ENCODE measurements at places on chromosomes 2 and 18.

DNA sequence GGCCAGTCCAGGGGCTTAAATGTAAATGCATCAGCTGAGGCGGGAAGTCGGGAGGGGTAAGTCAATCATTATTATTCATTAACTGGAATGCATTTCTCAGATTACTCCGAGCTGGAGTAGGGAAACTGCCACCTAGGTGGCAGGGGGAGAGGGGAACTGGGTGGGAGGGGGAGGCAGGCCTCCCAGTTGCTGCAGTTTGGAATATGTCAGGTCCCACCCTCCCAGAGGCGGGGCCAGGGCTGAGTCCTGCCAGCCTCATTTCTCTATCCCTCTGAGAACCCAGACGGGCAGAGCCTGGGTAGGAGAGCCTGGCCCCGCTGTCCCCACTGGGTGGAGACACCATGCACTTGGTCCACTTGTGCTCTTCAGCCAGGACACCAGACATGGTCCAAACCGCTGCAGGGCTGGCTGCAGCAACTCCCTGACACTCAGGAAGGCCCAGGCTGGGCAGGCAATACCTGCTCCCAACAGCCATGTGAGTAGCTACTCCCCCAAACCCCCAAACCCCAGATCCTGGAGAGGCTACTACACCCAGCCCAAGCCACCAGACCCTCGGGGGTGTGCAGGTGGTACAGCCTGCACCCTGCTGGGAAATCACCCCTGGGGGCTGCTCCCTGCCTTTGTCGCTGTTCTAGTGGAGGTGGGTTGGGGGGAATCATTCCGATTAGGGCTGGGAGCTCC is at the start of gene GPBAR1:
TSS of gene GPBAR1 (plus strand) at position 274 of the 681 bp plus-strand sequence. CDS start 1,710 bp downstream, outside the sequence.
- DNase-seq = peak; percentile 43

DNA sequence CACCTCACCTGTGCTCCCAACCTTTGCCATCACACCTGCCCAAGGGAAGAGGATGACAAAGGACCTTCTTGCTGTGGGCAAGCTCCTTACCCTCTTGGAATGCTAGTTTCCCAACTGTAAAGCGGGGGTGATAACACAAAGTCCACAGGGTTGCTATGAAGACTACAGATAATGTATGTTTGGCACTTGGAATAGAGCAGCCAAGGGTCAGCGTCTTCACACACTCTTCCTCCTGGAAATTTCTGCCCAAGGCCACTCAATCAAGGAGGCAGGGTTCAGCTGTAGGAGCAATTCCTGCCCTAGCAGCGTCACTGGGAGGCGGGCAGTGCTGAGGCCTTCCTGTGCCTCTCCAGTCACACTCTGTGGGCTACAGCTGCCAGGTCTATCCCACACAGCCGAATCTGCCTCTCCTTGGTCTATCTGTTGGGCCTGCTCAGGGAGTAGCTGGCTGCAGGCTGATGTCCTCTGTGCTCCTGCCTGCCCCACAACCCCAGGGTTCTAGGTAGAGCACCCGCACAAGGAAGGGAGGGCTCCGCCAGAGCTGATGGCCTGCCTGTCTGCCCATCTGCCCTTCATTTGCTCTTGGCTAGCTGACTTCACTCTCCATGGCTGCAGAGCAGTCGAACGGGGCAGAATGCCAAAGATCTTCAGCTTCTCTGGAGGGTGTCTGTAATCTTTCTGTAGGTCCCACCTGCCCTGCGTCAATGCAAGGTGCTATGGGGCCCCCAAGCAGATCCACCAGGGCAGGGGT is 91.9 kb downstream of the MRO start:
- no peak for DNase-seq

DNA sequence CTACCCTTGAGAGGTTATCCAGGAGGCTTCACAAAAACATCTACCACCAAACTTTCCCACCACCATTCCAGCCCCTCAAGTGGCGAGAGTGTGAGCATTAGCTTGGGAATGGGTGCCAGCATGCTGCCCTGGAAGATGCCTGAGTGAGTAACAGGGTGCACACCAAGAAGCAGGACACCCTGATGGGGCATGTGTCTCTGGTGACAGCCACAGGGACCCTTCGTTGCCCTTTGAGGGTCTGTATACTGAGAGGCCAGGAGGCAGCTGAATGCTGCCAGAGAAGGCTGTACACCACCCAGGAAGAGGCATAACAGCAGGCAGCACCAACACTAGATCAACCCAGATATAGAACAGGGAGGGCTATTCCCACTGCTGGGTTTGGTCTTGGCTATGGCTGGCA is 233.6 kb upstream of the THSD7B start:
- DNase-seq = no peak

GRCh38 chr2:54591551-54591950 is 131.9 kb upstream of the EML6 start:
- DNase-seq = no peak

DNA sequence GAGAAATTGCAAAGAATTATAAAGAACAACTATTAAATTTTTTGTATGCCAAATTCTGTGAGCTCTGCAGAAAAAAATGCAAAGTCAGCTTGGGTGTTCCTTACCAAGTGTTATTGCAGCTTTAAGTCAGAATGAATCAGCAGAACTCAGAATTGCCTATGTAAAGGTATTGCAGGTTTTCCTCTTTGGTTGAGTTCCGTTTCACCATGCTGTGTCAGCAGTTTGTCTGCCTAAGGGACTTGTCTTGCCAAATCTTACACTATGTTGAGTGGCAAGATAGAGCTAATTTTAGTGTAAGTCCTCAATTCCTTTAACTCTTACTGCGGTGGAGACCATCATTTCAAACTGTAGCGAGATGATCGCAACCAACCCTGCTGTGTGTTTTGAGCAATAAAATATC is 38.8 kb downstream of the ADAM23 start:
- no peak for DNase-seq

GRCh38 chr2:79994161-79994560 is 310.4 kb downstream of the LRRTM1 start:
- no peak for DNase-seq

- no peak for DNase-seq
Observed at GRCh38 chr2:86396291-86396785, 44.8 kb upstream of the KDM3A start.

DNA sequence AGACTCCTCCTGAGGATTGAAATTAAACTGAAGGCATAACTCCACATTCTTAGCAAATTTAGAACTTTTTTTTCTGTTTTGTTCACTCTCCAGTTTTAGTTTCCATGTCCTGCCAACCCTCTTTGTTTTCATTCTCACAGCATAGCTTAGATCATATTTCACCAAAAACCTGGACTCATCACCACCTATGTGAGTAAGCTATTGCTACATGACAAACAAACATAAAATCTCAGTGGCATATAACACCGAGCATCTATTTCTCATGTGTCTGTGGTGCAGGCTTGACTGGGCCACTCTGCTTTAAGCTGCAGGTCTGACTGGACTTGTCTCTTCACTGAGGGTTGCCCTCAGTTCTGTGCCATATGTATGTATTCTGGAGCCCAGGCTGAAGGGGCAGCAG is 385.2 kb downstream of the ARHGAP15 start:
- no peak for DNase-seq

DNA sequence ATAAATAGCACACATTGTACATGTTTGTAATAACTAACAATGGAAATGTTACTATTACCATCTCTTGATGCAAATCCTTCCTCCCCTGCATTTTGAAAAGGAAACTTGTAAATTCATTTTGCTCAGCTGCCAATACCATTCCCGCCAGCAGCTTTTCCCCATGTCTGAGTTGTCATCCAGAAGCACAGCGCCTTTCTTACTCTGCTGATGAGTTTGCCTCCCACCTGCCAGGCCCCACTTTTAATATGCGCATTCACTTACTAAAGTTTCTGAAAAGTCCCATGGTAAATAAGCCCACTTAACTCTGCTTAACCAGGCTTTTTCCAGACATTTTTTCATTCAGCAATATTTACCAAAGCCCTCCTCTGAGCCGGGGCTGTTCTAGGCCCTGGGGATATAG is 3.9 kb downstream of the CHST10 start:
- no peak for DNase-seq

DNA sequence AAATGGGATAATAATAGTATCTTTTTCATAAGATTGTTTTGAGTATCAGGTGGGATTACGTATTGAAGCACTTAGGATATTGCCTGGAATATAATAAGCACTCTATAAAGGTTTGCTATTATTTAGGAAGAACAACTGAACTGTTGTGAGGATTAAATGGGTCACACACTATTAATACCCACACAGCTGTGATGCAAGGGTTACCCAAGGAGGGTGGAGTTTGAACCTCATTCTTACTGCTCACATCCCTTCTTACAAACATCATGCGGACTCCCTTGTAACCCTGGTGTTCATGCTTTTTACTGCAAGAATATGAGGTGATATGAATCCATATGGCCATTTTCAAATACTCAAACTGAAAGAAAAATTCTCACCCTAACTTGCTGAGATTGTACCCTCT is 113.5 kb downstream of the KCTD1 start:
- no peak for DNase-seq

GRCh38 chr2:60706021-60706420 is 50.0 kb upstream of the PAPOLG start:
- DNase-seq = no peak

DNA sequence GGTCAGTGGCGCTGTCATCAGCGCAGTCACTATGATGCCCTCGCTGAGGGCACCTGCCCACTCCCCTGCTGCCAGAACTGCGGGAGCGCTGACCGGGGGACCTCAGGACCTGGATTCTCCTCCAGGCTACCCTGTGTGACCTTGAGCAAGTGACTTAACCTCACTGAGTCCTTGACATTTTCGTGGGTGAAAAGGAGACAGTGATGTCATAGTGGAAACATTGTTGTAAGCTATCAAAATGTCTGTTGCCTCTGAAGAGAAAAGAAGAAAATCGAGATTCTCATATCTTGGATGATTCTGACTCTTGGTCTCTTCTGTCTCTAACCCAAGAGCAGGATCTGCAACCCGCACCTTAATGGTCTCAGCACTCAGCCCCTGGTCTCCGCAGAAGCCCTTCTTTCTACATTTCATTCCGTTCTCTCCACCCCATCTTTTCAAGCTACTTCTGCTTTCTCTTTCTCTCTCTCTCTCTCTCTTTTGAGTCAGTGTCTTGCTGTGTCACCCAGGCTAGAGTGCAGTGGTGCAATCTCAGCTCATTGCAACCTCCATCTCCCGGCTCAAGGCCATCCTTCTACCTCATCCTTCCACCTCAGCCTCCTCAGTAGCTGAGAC is 978 bp upstream of the TUBA4A start:
- no peak for DNase-seq

DNA sequence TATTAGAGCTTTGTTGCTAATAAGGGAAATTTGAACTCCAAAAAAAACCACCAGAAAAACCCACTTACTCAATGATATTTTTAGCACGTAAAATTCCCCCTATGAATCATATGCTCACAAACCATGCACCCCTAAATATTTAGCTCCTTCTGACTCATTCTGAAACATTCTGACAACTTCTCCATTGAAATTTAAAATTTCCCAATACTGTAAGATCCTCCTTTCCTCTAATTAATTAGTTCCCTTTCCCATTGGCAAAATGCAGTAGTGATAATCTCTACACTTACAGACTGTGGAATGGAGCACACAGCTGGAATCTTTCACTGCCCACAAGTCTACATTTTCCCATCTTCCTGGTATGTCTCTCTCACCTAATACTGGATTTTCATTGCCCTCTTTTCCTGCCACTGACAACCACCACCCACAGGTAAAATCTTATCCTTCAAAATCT is 215.8 kb upstream of the ACVR2A start:
- no peak for DNase-seq

DNA sequence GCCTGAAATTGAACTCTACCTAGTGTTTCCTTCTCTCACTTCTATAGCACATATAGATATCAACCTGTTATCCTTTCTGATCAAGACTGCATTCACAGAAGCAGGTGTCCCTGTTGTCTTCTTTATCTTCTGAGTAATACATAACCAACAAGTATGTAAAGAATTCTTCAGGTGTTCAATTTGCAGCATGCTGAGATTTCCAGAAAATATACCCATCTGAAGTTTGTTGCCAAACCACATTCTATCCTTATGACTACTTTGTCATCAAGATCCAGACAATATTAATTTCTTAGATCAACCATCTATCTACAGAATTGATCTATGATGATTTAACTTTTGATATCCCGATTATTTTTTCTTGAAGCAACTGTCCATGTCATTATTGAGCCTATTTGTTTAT is 69.5 kb downstream of the TGFA start:
- DNase-seq = no peak

DNA sequence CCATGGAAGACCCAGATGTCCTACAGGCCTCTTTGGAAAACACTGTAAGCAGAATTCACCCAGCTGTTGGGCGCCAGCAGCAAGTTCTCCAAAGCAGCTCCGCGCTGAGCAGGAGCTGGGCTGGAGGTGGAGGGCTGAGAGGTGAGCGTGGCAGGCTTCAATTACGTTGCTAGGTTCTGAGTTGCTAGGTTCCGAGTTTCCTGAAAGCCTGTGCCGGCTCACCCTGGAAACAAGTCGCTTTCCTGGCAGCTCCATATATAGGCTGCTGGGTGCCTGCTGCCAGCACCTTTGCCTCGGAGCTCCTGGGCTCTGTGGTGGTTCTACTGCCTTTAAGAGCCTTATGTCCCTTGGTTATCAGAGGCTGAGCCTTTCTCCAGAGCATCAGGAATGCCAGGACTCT is 14.4 kb upstream of the EGR4 start:
- no peak for DNase-seq

DNA sequence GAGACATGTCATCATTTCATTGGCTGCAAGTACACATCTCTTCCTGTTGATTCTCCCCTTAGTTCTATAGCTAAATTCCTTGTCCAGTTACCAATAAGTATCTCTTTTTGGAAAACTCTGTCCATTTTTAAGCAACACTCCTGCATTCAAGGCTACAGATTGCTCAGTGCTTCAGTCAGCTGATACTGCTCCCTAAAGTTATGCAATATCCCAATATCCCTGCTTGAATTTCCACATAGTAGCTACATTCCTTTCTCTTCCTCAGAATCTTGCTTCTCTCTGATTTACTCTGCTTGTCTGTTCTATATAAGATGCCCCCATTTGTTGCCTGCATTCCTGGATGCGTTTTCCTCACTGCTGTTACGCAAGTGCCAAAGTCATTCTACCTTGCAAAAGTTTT is 109.8 kb downstream of the PARD3B start:
- DNase-seq = no peak

DNA sequence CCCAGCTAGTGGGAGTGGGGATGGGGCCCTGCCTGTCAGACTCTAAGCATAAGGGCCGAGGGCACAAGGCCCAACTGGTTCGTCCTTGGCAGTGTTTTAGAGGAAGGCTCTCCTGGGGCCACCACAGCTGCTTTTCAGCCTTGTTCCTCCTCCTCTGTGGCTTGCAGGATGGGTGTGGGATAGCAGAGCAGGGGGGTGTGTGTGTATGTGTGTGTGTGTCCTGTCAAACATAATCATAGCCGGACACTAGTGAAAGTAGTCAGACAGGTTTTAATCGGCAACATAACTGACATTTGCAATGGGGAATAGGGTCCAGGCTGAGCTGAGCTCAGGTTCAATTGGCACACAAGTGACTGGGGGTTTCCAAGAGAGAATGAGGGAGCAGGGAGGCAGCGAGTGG is 114.2 kb downstream of the SEPTIN10 start:
- DNase-seq = no peak

- no peak for DNase-seq
Observed at GRCh38 chr2:159650574-159650973, 34.2 kb upstream of the BAZ2B start.

DNA sequence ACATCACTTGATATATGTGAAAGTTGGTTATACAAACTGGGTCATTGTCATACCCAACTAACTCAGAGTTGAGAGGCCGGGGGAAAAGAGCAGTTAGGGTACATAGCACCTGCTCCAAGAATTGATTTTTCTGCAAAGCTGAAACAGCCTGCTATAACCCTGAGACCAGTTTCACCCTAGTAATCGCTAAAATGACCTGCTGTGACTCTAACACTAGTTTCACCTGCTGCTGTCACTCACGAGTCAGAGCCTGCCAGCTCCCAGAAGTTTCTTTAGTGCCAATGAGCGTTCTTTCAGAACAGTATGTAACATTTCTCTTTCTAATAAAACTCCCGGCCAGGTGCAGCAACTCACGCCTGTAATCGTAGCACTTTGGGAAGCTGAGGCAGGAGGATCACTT is 28.0 kb downstream of the SRSF7 start:
- DNase-seq = no peak
